ENCODE measurements at places on chromosomes 2 and 18. TPM values are rescaled to one million over a fixed set of nuclear protein-coding genes. Genes with fewer than 3 reads are reported as not detected.

DNA sequence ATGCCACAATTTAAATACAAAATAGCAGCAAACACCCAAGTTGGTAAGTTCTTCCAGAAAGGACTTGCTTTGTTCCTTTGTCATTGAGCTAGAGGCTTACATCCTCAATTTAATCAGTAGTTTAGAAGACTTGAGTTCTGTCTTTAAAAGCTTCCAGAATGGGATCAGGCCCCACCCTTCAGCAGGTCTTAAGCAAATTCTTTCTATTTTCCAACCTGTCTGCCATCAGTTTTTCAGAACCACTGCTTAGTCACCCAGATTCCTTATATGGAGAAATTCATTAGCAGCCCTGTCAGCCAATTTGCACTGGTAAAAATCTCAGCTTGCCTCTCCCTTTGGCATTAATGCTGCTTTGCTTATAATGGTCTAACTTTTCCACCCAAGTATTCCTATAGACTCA is 263.6 kb upstream of the HNMT start:
- no peak for DNase-seq

DNA sequence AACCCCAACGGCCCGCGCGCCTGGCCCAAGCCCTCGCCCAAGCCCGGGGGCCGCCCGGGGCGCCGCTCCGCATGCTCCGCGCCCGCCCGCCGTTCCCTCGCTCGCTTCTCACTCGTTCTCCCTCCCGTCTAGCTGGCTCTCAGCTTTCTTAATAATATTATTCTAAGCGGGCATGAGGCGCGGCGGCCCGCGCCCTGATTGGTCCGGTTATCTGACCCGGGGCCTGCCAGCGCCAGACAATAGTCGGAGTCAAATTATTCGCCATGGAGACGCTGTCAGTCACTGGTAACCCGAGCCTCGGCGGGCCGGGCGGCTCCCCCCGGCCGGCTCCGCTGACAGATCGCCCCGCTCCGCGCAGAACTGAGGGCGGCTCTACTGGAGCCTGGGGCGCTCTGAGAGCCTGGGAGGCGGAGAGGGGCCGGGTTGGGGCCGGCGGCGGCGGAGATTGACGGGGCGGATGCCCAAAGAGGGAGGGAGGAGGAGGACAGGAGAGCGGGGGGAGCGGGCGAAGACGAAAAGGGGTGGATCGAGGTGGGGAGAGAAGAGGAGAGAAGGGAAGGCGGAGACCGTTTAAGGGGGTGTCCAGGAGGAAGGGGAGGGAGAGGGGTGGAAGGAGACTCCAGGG is at the start of gene SIX2:
TSS of gene SIX2 (minus strand) at position 150 of the 625 bp plus-strand sequence. CDS start 342 bp downstream, outside the sequence.
- no peak for DNase-seq

GRCh38 chr2:113219889-113220641 is 46.3 kb downstream of the PSD4 start:
- no peak for DNase-seq

- no peak for DNase-seq
These were observed 58.1 kb upstream of the TGIF1 start for GRCh38 chr18:3391704-3392466.

GRCh38 chr2:195442458-195443175 is 214.4 kb upstream of the SLC39A10 start:
- DNase-seq, result no peak

GRCh38 chr2:234631646-234632514 is 135.0 kb upstream of the ARL4C start:
- DNase-seq, result no peak

DNA sequence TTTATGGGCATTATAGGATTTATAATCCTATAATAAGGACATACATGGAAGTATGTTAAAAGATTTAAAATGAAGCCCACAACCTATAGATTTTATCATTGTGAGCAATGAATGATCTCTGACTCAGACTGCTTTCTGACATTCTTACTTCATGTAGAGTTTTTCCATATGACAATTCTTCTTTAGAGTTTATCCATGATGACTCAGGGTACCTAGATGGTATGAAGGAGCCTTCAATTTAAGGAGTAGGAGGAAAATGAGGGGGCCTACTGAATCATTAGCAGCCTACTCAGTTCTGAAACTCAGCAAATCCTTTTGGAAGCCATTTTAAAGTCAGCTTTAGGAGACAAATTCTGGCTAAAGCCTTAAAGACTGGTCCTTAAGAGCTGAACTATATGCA is 10.4 kb downstream of the PELI1 start:
- no peak for DNase-seq

DNA sequence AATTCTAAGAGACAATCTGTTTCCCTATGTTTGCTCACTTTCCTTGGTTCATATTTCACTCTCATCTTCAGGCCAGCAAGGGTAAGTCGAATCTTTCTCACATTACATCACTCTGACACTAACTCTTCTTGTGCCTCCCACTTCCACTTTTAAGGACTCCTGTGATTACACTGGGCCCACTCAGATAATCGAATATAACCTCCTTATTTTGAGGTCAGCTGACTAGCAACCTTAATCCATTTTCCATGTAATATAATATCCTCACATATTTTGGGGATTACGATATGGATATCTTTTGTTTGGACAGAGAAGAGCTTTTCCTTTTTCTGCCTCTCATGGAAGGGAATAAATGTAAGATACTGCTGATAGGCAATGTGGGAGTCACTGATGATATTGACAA is 2015.7 kb upstream of the LRRTM1 start:
- no peak for DNase-seq

DNA sequence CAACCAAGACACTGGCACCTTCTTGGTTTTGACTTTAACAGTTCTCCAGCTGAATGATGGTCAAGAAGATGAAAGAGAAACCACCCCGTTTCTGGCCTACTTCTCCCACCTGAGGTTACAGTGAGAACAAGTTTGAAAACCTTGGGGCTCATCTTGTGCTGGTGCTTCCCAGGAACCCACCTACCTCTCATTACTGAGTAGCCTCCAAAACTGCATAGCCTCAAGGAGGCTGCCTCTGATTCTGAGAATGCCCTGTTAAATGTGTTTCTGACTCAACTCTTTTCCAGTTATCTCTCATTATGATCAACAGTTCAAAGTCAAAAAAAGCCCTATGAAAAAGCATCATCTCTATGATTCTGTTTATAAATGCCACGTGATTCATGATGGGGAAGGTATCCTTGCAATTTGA is 121.9 kb downstream of the CACNB4 start:
- DNase-seq, result no peak

GRCh38 chr2:118750959-118751565 is 96.4 kb downstream of the EN1 start:
- DNase-seq, result no peak

DNA sequence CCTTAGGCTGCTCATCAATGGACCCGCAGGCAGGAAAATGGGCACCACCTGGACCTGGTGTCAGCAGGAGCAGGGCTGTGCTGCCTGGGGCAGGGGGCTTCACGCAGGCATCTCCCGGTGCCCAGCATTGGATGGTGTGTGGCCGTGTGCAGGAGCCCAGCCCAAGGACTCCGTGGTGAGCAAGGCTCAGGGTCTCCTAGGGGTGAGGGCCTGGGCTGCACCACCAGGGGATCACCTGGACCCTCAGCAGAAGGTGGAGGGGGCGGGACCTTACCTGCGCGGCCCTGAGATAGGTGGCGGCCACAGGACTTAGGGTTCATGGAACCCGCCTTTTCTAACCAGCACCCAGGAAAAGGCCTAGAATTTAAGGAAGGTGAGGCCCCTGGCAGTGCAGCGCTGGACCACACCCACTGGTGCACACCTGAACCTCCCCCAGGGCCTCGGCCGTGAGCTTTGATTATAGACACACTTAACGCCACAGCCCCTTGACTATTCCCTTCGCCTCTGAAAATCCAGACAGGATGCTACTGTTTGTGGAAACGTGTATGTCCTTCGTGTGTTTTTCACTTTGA is 89.0 kb downstream of the TMEM18 start:
- DNase-seq, result no peak

- no peak for DNase-seq
These were observed 10.5 kb upstream of the TTC39C start for GRCh38 chr18:24003903-24004640.

GRCh38 chr2:41717839-41718238 is 330.0 kb upstream of the PKDCC start:
- no peak for DNase-seq

- no peak for DNase-seq
These were observed 65.3 kb downstream of the REEP1 start for GRCh38 chr2:86272111-86272510.

DNA sequence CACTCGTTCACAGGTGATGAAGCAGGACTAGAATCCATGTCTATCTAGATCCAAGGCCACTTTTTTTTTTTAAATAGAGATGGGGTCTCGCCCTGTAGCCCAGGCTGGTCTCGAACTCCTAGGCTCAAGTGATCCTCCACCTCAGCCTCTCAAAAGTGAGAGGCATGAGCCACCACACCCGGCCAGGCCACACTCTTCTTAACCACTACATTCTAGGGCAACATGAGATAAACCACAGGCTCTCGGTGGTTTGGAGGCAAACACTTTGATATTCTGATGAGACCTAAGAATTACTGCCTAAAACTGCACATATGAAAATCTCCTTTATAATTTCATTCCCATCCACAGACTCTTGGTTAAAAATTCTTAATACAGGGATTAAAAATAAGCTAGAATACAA is 51.8 kb downstream of the USP34 start:
- DNase-seq, result no peak

- DNase-seq, result no peak
These were observed 83.4 kb downstream of the MTCL1 start for GRCh38 chr18:8788503-8789429.

GRCh38 chr18:49335677-49336076 is 124.8 kb downstream of the DYM start:
- peak; percentile 31 for DNase-seq

- DNase-seq, result peak; percentile 45
These were observed 11.4 kb downstream of the ID2 start for GRCh38 chr2:8693157-8693821.

- DNase-seq, result no peak
These were observed 291.0 kb upstream of the DOK6 start for GRCh38 chr18:69109686-69110085.

DNA sequence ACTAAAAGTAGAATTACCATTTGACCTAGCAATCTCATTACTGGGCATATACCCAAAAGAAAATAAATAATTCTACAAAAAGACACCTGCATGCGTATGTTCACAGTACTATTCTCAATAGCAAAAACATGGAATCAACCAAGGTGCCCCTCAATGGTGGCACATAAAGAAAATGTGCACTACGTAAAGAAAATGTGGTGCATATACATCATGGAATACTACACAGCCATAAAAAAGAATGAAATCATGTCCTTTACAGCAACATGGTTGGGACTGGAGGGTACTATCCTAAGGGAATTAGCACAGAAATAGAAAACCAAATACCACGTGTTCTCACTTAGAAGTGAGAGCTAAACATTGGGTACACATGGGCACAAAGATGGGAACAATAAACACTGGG is 250.7 kb upstream of the TNP1 start:
- no peak for DNase-seq

GRCh38 chr18:61545281-61546245 is 212.3 kb downstream of the CDH20 start:
- no peak for DNase-seq

GRCh38 chr2:44716131-44716530 is 225.4 kb upstream of the SIX3 start:
- no peak for DNase-seq

DNA sequence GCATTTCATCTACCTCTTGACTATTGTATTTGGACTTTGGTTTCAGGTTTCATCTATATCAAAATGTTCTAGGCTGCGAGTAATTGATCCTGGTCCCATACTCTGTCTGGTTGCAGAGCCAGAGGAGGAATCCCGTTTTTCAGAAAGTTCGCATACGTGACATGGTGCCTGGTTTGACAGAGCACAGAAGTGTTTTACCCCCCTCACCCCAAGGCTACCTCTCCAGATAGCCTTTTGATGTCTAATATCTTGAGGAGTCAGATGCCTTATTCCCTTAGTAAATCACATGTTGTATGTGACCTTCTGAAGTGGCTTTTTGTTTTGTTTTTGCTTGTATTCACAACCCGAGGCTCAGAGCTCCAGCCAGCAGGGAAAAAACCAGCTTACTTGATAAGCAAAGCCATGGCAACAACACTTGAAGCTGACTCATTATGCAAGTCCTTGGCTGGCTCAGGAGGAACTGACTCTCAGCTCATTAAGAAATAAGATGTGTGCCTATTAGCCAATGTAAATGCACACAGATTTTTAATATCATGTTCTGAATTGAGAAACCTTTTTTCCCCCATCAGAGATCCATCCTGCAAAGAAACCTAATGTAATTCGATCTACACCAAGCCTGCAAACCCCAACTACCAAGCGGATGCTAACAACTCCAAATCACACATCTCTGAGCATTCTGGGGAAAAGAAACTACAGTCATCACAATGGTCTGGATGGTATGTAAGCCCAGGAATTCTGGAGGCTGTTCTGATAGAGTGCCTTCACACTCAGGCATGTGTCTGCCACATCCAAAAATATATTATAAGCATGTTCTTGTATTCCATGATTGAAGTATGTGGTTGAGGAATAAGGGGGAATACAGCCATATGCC is 41.4 kb downstream of the OXER1 start:
- DNase-seq, result peak; percentile 18

DNA sequence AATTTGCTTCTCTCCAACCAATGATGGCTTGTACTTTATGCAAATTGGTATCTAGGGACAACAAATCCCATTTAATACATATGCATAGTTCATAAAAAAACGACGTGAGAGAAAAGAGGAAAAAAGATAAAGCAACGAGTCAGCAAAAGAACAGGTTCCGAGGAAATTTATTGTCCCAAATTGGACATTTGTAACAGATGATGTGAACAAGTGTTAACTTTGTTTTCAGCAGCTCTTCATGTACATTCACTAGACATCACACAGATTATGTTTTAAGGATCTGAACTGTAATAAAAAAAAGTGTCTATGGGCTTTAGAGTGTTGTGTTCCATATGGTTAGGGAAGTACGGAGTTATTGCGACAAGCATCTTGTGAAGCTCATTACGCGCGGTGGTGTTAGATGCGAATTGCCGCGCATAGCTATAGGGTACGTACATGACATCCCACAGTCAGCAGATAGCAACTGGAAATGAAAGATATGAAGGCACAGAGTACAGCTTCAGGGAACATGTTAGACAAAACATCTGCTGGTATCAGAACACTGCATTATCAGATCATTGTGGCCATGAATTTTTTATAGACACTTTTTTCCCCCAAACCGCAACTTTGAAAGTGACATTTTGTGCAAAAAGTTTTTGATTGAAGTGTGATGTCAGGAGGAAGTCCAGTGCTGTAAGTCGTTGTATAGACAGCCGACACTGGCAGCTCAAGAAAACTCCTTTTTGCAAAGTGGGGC is 1073.1 kb upstream of the FANCL start:
- no peak for DNase-seq

- no peak for DNase-seq
These were observed 123.3 kb upstream of the NYAP2 start for GRCh38 chr2:225276207-225276606.

- DNase-seq, result no peak
These were observed 223.7 kb upstream of the RBBP8 start for GRCh38 chr18:22709288-22710060.

GRCh38 chr18:45173799-45174519 is 441.3 kb upstream of the SLC14A2 start:
- no peak for DNase-seq

- DNase-seq, result no peak
These were observed 23.2 kb upstream of the GPR17 start for GRCh38 chr2:127622561-127623387.

GRCh38 chr2:168312036-168312822 is 64.8 kb upstream of the STK39 start:
- no peak for DNase-seq

Gene BCL11A
- total RNA-seq, result 2.6 TPM

Gene CD28
- 3.5 TPM for total RNA-seq

Gene TUBB8B
- total RNA-seq, result not detected

Gene IL1RN
- total RNA-seq, result 36.6 TPM

Gene SULT1C2
- total RNA-seq, result not detected

Gene SCG2
- total RNA-seq, result 0.13 TPM

Gene EIF2AK3
- 29.9 TPM for total RNA-seq

Gene ACTG2
- total RNA-seq, result not detected

Gene FZD7
- not detected for total RNA-seq

Gene PER2
- total RNA-seq, result 32.6 TPM
